Esophagus muscularis mucosa (tissue), 4 donors: ENCODE measurements at places on chromosomes 6 and 20.

GRCh38 chr6:106398621-106399020, 38.1 kb downstream of the CRYBG1 start:
- DNase-seq: no peak

DNA sequence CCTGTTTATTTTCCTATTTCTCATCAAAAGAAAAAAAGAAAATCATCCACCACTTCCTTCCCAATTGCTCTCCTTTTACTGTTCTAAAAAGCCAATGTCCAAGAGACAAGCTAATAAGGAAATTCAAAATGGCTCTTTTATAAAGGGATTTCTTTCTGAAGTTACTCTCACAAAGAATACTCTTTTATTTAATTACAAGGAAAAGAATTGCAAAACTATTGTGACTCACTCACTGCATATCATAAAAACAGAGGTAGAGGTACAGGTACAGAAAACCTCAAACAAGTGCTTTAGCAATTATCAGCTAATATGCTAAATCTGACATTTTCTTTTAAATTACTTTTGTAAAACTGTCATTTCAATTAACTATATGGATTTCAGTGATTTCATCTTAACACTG, 18.1 kb downstream of the DEK start:
- no peak for DNase-seq

DNA sequence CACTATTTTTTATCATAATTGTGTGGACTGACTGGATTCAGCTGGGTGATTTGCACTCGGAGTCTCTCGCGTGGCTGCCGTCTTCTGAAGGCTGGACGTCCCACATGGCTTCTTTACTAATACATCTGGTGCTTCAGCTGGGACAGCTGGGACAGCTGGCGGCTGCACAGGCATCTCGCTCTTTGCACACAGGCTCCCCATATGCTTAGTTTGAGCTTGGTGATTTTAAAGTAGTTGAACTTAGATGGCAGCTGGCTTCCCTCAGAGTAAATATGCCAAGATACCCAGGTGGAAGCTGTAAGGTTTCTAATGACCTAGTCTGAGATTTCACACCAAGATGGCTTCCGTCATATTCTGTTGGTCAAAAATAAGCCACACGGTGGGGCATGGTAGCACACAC, 38.7 kb upstream of the PPP1R3G start:
- no peak for DNase-seq

GRCh38 chr6:166415306-166415705, 32.6 kb upstream of the MPC1 start:
- DNase-seq: no peak
